Mammary microvascular endothelial cell (primary cell): ENCODE measurements at places on chromosomes 12 and 14. TPM values are rescaled to one million over a fixed set of nuclear protein-coding genes. Genes with fewer than 3 reads are reported as not detected.

FAIM2 gene
- total RNA-seq = not detected in 2 replicates

ESPL1 gene
- 14.8 and 22.2 TPM in 2 replicates for total RNA-seq

RERG gene
- not detected in 2 replicates for total RNA-seq

CHGA gene
- not detected in 2 replicates for total RNA-seq

ADGRD1 gene
- 0.44 TPM in 1 of 2 replicates, not detected in the other for total RNA-seq

SPSB2 gene
- 3.2 and 3.9 TPM in 2 replicates for total RNA-seq

PPP1R12A gene
- 38.3 and 55.6 TPM in 2 replicates for total RNA-seq

TAS2R43 gene
- total RNA-seq = 0.53 TPM in 1 of 2 replicates, not detected in the other

LUM gene
- not detected in 2 replicates for total RNA-seq

ACACB gene
- total RNA-seq = 1.1 and 3.1 TPM in 2 replicates

KLRG1 gene
- 0.40 and 1.1 TPM in 2 replicates for total RNA-seq

ASB8 gene
- 14.8 and 19.1 TPM in 2 replicates for total RNA-seq

CD163 gene
- not detected in 2 replicates for total RNA-seq

RIMBP2 gene
- not detected in 2 replicates for total RNA-seq

CPM gene
- 4.3 and 5.0 TPM in 2 replicates for total RNA-seq

HNF1A gene
- total RNA-seq = not detected in 2 replicates

FITM1 gene
- total RNA-seq = 0.10 TPM in 1 of 2 replicates, not detected in the other

SLC6A15 gene
- 0.98 and 1.9 TPM in 2 replicates for total RNA-seq

SMCO2 gene
- total RNA-seq = 0.13 TPM in 1 of 2 replicates, not detected in the other

OVCH1 gene
- total RNA-seq = not detected in 2 replicates

ACVRL1 gene
- total RNA-seq = 373 and 392 TPM in 2 replicates

LBHD2 gene
- total RNA-seq = not detected in 2 replicates

SPRING1 gene
- total RNA-seq = 28.9 and 34.2 TPM in 2 replicates

SLC38A1 gene
- 93.6 and 102 TPM in 2 replicates for total RNA-seq

CCDC38 gene
- total RNA-seq = 0.07 and 0.15 TPM in 2 replicates

FAM186B gene
- not detected in 2 replicates for total RNA-seq

ACADS gene
- 21.8 and 26.2 TPM in 2 replicates for total RNA-seq

IKZF4 gene
- 0.49 and 0.60 TPM in 2 replicates for total RNA-seq

ALX1 gene
- not detected in 2 replicates for total RNA-seq

RAD9B gene
- 0.05 and 0.07 TPM in 2 replicates for total RNA-seq

CMA1 gene
- total RNA-seq = not detected in 2 replicates

RASAL1 gene
- not detected in 2 replicates for total RNA-seq

COA8 gene
- 34.7 and 39.6 TPM in 2 replicates for total RNA-seq

NOVA1 gene
- total RNA-seq = 0.15 TPM in 1 of 2 replicates, not detected in the other

SERPINA5 gene
- 0.15 TPM in 1 of 2 replicates, not detected in the other for total RNA-seq

TMEM132C gene
- not detected in 2 replicates for total RNA-seq

AQP6 gene
- total RNA-seq = not detected in 2 replicates

ANKS1B gene
- 0.13 TPM in 1 of 2 replicates, not detected in the other for total RNA-seq

KCNC2 gene
- not detected in 2 replicates for total RNA-seq

MLXIP gene
- 16.3 and 17.4 TPM in 2 replicates for total RNA-seq

SLC5A8 gene
- total RNA-seq = not detected in 2 replicates

CABP1 gene
- not detected in 2 replicates for total RNA-seq

SLC17A8 gene
- not detected in 2 replicates for total RNA-seq
